ENCODE measurements at places on chromosomes 12 and 14.

DNA sequence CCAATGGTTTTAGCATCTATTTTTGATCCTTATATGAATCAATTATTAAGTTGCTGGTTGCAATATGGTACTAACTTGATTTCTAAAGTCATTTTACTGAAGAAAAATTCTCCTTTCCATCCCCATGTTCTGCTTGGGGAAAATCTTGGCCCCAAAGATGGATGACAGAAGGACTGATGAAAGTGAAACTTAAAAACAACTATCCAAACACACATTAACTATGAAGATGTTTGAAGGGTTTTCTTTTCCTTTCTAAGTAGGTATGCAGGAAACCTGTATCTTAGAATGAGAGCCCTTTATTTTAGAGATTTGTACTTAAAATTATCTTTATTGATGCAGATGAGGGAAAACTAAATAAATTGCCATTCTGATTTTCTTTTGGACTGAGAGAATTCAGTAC is 5.9 kb downstream of the C12orf71 start:
- no peak for DNase-seq

GRCh38 chr14:71482671-71483070 is 449.6 kb upstream of the RGS6 start:
- no peak for DNase-seq

DNA sequence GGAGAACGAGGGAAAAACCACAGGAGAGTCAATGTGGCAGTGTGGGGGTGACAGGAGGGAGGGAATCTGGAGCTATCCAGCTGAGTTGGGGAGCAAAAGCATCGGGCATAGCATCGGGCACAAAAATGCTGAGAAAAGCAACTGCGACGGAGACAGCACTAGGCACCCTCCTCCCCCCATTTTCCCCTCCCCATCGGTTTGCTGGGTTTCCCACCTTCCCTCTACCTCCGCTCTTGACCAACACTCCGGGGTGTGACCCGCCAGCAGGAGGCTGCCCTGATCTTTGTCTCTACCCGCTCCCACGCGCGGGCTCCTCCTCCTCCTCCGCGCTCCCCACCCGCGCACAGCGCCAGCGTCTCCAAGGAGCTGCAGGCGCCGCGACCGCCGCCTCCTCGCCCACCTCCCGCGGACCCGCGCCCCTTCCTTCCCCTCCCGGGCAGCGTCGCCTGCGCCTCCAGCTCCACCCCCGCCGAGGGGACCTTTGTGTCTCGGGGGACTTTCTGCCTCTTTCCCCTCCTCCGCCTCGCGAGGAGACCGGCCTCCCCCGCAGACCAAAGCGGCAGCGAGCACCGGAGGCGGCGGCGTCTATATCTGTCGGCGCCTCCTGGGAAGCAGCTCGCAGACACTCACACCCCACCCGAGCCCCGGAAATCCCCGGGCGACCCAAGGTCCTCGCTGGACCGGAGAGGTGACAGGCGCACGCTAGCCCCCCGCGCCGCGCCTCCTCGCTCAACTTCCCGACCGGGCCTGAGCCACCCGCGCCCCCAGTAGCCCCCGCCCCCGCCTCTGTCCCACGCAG is 920 bp downstream of the CDK17 start:
- DNase-seq: peak; percentile 79

DNA sequence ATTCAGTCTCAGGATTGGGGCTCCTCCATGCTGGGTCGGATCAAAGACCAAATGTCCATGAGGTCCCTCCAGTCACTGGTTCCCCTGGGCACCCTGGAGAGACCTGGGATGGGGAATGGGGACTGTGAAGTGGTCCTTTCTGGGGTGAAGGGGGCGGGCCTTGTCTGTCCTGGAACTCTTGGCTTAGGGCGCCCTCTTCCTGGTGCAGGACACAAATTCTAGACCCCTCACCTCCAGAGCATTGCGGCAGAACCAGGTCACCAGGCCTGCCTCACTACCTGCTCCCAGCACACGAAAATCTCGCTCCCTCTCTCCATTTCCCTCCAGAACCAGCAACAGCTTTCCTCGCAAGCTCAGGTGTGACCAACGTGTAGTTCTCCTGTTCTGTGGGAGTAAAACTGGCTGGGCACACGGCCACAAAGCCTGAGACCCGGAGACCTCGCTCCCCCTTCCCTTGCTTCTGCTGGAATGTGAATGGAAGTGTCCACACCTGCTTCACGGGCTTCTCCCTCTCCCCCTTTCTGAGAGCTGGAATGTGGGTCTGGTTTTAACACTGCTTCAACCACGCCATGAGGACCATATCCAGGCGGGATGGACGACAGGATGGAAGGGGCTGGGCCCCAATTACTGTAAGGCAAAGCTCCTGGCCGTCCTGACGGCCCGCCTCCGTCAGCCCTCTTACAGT is 112.7 kb downstream of the SCARB1 start:
- no peak for DNase-seq

GRCh38 chr14:49991491-49991890 is 98.6 kb downstream of the ARF6 start:
- no peak for DNase-seq

- DNase-seq: no peak
These were observed 147.6 kb downstream of the PHETA1 start for GRCh38 chr12:111221062-111222026.

DNA sequence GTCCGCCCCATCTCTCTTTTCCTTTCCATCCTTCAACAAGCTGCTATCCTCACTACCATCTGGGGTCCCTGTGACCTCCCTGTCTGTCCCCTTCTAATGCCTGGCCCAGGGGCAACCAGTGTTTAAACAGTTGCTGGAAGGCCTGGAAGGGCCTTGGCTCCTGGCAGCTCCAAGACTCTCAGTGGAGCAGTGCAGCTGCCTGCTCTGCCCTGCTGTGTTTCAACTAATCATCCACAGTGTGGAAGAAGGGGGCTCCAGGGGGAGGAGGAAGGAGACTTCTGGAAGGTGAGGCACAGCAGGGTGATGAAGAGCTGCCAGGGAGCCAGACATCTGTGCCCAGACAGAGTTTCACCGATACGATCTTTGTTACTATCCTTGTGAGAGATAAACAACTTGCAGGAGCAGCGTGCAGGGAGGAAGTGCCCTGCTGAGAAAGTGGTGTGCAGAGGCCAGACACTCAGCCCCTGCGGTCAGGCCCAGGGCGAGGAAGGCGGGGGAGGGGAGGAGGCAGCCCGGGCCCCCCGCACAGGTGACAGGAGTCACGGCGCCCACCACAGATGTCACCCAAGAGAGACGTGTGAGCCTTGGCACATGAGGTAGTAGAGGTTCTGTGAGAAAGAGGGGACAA is 1061.8 kb downstream of the BCL11B start:
- peak; percentile 27 for DNase-seq

DNA sequence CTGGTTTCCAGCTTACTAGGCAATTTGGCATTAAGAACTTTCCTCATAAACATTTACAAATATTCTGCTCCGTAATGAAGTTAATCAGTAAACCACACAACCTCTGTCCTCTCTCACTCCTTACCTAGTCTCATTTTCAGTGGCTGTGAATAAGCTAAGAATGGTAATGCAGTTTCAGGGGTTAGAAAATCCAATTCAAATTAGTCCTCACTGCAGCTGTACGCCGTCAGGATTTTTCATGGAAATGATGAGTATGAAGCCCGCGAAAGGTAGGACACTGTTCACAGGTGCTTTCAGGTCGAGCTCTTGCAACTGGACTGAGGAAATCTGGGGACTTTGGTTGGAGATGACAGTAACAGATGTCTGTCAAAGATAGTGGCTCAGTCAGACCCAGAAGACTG is 29.6 kb downstream of the NR1H4 start:
- no peak for DNase-seq

DNA sequence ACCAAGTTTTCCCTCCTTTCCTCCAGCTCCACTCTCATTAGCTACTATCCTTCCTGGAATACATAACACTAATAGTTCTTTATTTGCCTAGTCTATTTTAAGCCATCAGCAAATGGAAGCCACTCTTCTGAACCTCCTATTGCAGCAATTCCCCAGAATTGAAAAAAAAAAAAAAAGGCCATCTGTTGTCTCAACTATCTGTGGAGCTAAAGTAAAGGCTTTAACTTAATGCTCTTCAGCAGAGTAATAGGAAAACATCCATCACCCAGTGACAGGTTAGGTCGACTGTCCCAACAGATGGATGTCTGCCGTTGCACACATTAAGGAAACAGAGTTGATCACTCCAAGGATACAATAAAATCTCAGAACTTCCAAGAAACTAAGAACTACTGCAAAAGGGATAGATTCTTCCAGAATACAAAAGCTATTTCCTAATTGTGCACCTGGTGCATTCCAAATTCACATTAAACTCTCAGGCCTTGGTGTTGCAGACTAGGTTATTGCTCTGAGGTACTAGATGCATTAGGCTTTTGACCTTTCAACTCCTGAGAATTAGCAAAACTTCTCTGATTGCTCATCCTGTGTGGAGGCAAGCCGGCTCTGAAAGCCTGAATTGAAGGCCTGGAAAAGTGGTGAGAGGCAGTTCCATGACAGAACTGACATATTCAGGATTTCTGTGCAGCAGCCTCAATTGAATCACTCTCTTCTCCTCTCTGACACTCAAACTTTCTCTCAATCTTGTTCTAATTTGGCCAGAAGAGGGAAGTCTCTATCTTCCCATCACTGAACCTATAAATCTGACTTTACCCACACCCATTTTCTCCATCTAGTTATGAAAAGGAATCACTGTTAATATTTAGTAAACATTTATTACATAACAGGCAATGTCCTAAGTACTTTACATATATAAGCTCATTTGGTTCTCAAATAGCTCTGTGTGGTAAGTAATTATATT is 238.4 kb upstream of the HMGA2 start:
- DNase-seq: no peak
